ENCODE measurements at places on chromosomes 16 and 17.

DNA sequence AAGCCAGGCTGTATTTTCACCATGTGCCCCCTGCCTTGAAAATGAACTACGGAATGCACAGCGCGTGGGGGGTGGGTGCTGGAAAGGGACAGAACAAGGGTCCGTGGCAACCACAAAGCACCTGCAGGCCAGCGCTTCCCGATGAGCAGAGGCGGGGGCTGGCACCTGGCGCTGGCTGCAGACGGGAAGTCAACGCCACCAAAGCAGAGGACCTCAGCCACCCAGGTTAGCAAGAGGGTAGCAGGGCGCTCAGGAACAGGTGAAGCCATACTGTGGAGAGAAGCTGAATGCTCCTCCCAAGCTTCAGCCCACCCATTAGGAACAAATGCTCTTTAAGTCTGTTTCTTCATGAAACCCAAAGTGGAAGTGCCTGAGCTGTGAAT, 64.7 kb downstream of the KLHDC4 start:
- no peak for DNase-seq

DNA sequence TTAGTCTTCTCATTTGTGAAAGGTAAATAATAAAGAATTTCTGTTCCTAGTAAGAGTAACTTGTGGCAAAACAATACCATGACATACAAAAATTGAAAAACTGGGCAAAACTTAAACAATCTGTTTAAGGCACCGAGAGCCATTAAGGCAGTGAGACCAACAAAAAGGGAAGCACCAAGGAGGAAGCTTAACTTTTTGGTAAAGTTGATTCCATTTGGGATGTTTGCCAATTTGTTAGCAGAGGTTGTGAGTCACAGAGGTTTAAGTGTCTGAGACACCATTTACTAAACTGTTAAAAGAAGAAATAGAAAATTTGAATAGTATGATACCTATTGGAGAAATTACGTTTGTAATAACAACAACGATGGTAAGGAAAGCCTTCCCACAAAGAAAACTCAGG, 4.9 kb downstream of the SLC35G3 start:
- no peak for DNase-seq

DNA sequence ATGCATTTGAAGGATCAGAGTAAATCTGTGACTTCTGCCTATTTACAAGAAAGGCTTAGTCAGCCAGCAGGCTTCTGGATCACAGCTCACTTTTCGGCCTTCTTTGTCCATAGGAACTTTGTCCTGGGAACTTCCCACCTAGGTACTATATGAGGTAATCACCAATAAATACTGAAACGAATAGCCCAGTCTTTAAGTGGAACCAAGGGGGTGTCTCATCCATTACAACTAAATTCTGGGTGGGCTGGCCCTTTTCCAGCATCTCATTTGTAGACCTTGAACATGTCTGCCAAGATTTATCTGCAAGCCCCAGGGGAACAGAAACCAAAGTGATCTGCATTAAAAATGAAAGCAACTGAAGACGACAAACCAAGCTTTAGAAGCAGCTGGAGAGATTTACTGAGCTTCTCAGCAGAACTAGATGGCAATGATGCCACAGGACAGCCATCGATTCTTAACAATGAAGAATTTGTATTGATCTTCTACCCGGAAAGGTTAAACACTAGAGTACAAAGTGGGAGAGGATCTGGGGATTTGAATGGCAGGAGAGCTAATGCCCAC, 55.5 kb downstream of the SNX11 start:
- DNase-seq = no peak

- DNase-seq = no peak
Observed at GRCh38 chr16:58265480-58266052, 29.3 kb downstream of the PRSS54 start.

DNA sequence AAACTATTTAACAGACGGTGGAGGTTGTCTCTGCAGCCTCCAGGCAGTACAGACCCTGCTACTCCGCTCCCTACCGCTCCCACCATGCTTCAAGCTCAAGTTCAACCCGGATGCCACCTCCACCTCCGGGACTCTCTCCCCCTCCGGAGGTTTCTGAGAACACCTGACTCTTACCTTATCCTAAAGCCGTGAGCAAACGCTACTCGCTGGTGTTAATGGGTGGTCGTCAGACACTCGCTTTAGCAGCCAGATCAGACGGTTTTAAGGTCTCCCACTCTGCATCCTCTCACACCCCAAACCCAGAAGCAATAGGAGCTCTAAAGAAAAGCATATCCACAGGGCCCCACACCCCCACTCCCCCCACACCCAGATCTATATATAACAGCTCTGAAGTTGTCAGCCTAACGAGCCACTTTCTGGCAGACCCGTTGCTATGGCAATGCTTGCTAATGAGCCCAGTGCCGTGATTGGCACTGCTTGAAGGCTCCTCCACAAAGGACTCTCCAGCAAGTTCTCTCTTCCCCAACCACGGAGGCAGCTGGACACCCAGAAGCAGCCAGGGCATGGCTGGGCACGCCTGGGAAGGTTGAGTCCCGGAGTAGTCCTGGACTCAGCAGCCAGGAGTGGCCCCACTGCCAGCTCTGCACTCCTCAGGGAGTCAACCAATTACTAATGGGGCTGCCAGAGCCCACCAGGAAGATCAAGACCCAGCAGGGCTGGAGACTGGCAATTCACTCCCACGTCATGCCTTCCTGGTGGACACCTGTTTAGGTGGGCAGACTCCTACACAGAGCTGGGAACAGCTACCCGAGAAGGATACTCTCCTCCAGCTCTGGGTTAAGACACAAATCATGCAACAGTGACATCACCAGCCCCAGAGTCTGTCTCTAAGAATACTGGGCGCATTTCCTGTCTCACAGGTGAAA, 121.2 kb upstream of the RCVRN start:
- DNase-seq = no peak

GRCh38 chr17:42460371-42460770, 1.7 kb downstream of the ATP6V0A1 start:
- no peak for DNase-seq

- DNase-seq = no peak
Observed at GRCh38 chr16:84096447-84097005, 20.2 kb downstream of the MBTPS1 start.

- no peak for DNase-seq
Observed at GRCh38 chr17:63265526-63265925, 180.6 kb downstream of the CYB561 start.

GRCh38 chr17:55726440-55726839, 3.8 kb upstream of the TMEM100 start:
- DNase-seq = no peak

DNA sequence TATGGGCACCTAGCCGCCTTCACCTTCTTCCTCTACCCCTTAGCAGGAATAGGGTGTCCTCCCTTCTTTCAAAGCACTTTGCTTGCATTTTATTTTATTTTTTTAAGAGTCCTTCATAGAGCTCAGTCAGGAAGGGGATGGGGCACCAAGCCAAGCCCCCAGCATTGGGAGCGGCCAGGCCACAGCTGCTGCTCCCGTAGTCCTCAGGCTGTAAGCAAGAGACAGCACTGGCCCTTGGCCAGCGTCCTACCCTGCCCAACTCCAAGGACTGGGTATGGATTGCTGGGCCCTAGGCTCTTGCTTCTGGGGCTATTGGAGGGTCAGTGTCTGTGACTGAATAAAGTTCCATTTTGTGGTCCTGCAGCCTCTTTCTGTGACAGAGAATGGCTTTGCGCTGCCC, 4.6 kb downstream of the TMUB2 start:
- DNase-seq = no peak

- peak; percentile 73 for DNase-seq
Observed at GRCh38 chr16:81616321-81617020, 162.6 kb upstream of the PLCG2 start.

DNA sequence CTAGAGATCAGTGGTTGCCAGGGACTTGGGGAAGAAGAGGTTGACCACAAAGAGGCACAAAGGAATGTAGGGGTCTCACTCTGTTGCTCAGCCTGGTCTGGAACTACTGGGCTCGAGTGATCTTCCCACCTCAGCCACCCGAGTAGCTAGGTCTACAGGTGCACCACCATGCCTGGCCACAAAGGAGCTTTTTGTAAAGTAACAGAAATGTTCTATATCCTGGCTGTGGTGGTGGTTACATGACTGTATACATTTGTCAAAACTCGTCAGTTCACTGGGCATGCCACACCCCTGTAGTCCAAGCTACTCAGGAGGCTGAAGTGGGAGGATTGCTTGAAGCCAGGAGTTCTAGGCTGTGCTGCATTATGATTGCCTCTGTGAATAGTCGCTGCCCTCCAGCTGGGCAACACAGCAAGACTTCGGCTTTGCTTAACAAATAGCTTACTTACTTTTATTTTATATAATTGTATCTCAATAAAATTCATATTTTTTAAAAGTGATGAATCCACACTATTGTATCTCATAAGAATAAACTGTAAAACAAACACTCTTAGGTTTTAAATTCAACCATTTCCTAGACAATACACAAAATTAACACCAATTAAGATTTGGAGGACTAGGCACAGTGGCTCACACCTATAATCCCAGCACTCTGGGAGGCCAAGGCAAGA, 5.0 kb downstream of the SKA2 start:
- DNase-seq = no peak

DNA sequence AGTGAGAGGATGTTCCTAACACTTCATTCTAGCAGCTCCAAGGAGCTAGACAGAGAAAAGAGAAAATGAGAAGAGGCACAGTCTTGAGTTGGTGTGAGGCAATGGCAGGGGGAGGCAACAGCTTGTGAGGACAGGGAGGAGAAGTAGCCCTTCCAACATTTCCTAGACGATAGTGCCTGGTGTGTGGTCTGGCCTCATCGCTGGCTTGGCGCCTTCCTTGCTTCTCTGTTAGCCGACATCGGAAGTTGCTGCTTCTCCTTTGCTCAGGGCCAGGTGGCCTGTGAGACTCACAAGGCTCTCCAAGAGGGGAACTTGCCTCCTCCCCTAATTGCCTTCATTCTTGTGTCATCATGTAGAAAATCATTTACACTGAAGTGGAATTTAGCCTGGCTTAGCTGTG, 208.7 kb downstream of the MAP2K4 start:
- DNase-seq = no peak

- DNase-seq = no peak
Observed at GRCh38 chr16:84467709-84468108, 36.8 kb downstream of the MEAK7 start.

- DNase-seq = no peak
Observed at GRCh38 chr16:68249371-68249770, 4.2 kb downstream of the PLA2G15 start.

DNA sequence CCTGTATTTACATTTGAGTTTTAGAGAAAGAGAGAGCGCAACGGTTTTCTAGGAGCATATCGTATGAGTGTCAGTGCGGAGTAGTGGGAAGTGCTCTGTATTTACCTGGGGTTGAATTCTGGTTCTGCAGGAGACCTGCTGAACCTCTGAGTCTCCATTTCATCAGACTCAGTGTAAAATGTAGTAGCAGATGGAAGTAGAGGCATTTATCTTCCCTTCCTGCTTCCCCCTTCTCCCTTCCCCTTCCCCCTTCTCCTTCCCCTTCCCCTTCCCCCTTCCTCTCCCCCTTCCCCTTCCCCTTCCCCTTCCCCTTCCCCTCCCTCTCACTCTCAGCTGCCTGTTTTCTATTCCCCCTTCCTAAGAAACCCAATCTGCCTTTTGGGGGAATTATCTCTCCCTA, 426.9 kb downstream of the NPIPA7 start:
- no peak for DNase-seq

DNA sequence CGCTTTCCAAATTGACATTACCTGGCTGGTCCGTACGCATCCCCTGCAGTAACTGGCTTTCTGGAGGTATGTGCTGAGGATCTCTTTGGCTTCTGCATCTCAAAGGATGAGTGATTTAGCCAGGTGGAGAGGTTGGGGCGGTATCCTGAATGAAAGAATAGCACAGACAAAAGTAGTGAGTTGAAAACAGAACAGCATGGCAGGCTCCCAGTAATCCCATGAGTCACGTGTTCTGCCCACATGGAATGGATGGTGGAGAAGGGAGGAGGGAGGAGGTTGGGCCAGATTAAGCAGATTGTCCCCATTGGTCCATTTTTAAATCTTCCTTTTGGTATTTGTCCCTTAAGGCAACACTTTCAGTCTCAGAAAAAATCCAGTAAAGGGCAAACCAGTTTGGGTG, 176.0 kb downstream of the WWOX start:
- peak; percentile 43 for DNase-seq

DNA sequence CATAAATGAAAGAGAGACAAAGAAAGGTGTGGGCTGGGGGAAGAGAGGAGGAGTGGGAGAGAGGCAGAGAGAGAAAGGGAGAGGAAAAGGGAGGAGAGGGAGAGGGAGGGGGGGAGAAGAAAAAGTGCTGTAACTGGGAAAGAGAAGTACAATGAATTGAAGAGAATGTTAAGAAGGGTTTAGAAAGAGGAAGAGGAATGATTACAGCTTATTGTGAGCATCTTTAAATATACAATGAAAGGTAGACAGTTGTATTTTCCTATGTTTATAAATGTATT, 229.1 kb upstream of the PMFBP1 start:
- no peak for DNase-seq

GRCh38 chr17:7929158-7930023, at the start of gene KCNAB3:
TSS of gene KCNAB3 (minus strand) at chr17:7929856. CDS start at chr17:7929435, 421 bp downstream.
- peak; percentile 91 for DNase-seq

DNA sequence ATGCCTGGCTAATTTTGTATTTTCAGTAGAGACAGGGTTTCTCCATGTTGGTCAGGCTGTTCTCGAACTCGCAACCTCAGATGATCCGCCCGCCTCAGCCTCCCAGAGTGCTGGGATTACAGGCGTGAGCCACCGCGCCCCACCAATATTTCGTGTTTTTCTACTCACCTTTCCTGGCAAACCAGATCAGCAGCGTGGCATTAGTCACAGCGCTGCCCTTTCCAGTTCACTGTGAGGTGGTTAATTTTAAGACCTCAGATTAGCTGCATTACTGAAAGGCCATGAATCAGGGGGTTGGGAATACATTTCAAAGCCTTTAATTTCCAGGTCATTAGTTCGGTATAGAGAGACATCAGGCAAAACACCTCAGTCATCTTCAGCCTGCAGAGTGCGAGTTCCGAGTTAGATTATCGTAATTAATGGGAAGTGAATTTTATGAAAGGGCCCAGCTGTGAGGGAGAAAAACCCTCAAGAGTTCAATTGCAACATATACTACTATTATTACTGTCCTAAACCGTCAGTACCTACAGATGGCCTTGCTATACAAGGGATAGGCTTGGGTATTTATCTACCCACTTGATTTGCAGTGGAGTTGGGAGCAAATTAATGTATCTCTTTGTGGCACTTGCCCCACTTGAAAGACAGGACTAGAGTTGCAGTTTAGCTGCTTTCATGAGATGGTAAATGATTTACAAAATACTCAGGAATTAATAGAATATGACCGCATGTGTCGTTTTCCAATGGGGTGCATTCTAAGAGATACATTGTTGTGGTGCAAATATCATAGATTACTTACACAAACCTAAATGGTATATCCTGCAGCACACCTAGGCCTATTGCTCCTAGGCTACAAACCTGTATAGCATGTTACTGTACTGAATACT, 2.1 kb upstream of the USP32 start:
- no peak for DNase-seq

- DNase-seq = no peak
Observed at GRCh38 chr16:71474864-71475263, 12.8 kb upstream of the ZNF23 start.

DNA sequence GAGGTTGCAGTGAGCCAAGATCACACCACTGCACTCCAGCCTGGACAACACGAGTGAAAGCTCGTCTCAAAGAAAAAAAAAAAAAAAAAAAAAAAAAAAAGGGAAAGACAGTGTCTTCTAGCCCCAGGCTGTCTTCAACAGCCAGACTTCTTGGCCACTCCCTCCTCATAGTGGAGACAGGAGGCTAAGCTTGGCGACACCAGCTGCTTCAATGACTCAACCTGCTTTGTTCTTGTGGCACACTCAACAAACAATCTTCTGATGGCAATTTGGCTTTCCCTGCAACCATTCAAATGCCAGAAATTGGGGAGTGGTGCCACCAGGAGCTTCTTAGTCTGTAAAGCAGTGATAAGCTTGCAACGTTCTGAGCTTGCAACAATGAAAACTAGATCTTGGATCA, 290.4 kb upstream of the DYNLRB2 start:
- no peak for DNase-seq
